ENCODE measurements at places on chromosomes 5 and 9.

- no peak for DNase-seq
These were observed 70.3 kb downstream of the CDH18 start for GRCh38 chr5:19917588-19918122.

DNA sequence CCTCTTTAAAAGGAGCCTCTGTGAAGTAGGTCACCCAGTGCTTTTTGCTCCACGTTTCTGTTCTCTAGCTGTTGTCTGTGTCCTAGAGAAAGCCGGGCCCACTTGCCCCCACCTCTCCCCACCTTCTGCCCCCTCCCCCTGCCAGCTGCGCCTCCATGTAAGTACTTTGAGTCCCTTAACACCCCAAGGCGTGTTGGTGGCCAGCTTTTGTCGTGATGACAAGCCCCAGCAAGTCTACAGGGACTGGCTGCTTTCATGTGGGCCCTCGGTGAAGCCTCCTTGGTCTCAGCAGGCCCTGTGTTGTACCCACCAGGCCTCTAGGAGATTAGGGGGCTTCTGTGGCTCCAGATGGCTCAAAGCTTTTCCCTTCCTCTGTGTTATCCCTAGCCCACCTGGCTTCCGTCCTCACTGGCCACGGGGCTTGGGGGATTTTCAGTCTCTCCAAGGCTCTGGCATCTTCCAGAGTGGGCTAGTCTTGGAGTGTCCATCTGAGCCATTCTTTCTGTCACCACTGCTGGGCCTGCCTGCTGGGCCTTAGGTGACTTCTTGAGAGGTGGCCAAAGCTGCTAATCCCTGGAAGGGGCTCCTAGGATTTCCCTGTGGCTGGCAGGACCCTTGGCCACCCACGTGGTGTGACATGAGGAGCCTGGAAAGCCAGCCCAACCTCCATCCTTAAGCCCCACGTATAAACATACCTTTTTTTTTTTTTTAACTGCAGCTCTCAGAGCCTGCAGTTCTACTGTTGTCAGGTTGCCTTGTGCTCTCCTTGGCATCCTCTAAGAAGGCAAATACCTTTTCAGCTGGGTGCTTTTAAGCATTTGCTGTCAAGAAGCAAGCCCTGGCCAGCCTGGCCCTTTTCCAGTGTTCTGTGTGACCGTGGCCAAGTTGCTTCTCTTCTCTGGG is 1.1 kb upstream of the NDST1 start:
- no peak for DNase-seq

DNA sequence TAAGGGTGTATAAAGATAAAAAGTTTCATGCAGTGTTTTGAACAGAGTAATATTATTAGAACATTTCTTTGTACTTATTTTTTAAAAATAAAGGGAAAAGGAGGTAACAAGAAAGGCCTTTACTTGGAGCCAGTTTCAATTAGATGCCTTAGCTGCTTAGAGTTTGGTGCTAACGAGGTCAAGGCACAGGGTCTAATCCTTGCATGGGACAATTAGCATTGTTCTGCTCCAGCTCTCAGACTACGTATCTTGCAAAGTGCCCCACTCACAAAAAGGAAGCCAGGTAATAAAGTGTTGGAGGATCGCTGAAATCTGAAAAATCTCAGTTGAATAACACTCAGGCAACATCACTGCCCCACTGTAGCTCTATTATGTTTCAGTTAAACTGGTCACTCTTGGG is 2011.3 kb downstream of the EFNA5 start:
- no peak for DNase-seq

GRCh38 chr5:160213537-160213936 is 15.8 kb upstream of the FABP6 start:
- DNase-seq: peak; percentile 12

DNA sequence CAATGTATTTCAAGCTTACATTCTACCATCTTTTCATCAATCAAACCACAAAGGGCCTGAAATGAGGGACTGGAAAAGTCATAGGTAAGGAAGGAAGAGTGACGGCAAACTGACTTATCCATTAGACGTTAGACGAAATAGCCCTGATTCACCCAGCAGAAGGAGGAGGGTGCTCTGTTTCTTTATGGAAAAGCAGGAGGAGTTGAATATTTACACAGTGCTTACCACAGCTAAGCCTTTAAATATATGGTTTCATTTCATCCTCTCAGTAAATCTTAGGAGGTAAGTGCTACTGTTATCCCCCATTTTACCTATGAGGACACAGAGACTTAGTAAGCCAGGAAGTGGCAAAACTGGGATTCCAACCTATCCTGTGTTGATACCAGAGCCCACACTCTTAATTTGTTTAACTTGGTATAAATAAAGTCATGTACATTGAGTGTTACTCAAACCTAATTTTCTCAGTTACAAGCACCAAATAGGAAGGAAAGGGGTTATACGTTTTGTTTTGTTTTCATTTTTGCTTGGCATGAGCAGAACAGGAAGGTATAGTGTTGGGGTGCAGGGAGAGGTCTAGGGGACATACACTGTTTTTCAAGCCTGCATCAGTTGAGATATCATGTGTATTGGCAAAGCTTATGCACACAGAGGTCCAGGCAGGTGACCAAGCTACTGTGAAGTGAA is 98.1 kb upstream of the IFNK start:
- no peak for DNase-seq

- peak; percentile 80 for DNase-seq
These were observed 194.1 kb upstream of the EFNA5 start for GRCh38 chr5:107864793-107865192.

- peak; percentile 51 for DNase-seq
These were observed 357.7 kb downstream of the NPR3 start for GRCh38 chr5:33068786-33069185.

DNA sequence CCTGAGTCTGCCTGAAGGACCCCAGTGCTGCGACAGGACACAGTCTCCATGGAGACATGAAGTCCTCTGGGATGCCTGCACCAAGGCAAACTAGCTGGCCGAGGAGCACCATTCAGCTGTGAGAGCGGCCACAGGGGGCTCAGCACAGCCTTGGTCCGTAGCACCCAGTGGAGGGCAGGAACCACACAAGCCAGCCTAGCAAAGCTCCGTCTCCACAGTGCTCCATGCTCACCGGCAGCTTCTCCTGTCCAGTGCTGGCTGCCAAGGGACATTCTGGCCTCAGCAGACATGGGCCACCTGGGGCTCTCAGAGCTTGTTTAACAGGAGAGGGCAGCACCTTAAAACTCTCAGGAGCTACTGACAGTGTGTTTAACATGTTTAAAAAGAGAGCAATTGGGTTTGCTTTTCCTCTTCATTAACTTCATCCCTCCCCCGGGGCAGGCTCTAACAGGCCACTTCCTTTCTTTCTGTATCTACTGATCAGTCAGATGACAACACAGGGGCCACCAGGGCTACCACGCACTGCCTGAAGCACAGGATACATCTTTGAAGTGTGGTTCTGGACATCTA is 57.0 kb downstream of the SECISBP2 start:
- DNase-seq: no peak

DNA sequence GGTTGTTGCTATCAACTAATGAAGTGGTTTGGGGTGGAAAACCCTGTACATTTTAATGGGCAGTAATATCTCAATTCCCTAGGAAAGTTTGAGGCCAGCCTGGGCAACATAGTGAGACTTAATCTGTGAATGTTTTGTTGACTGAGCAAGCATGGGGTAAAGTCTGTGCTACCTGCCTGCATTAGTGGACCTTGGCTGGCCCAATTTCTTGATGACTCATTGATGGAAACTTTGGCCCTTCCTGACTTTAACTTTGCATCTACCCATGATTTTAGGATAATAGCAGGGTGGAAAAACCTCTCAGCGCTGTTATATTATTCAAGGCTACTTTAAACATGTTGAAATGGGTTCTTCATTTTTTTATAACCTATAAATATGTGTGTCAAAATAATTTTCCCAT is 389.4 kb upstream of the RORB start:
- no peak for DNase-seq

DNA sequence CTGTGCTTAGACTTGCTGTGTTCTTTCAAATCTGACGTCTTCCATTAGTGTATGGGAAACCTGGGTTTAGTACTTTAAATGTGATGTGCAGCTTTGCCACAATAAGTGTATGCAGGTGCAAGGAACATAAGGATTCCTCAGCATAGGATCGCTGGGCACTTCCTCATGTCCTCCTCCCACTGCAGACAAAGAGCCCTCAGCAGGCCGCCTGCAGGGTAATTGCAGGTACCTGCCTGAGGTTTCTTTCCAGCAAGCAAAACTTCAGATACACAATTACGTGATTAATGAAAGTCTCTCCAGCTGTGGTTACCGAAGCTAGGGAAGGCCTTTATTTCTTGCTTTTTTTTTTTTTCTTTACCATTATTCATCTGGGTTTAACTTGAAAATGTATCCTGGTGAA is 233.1 kb downstream of the RFK start:
- peak; percentile 23 for DNase-seq

- no peak for DNase-seq
These were observed 32.8 kb upstream of the ZSWIM6 start for GRCh38 chr5:61299261-61299681.

DNA sequence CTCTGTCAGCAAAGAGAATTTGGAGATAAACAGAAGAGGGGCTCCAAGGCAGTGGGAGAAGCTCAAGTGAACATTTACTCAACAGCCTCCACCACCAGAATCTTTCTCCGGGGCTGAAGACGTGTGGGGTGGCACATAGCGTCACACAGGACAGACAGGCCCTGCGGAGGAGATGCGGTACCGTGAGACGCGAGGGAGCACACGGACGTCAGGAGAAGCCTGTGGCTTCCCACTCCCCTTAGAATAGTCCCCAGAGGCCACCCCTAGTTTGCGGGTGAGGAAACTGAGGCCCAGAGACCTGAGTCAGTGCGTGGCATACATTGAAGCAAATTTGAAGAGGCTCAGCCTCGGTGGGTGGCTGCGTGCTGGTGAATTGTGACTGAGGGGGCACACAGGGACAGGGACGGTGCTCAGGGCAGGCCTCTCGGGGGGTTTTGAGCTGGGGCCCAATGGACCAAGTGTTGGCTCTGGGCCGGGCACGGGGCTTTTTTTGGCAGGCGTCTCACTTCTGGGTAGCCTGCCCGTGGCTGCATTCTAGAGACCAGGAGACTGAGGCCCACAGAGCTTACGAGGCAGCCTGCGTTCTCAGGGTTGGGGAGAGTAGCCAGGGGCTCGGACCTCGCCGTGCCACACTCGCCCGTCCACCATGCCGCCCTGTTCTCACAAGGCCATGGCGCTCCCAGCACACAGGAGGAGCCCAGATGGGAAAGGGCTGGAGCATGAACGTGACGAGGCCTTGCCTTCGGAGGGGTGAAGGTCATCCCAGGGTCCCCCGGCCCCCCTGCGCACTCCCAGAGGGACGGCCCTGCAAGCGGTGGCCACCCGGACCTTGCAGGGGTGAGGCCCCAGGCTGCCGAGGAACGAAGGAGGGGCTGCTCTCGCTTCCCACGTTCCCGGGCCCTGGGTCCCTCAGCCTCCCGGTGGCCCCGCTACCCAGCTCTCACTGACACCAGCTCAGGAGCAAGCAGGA is 220.6 kb downstream of the C9orf50 start:
- DNase-seq: no peak

- no peak for DNase-seq
These were observed 38.6 kb downstream of the YTHDC2 start for GRCh38 chr5:113552137-113552536.

DNA sequence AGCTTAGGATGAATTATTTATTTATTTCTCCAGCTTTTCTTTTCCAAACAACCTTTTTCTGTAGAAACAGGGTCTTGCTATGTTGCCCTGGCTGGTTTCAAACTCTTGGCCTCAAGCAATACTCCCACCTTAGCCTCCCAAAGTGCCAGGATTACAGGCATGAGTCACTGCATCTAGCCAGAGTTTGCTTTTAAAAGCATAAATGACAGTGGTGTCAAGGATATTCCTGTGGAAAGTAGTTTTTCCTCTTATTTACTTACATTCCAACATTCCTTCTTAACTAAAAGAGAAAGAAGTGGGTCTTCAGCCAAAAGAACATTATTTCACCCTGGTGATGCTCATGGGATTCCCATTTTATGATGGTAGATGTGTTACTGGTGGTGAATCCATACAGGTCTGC is 62.4 kb downstream of the GRIA1 start:
- DNase-seq: peak; percentile 36

GRCh38 chr9:13508681-13509080 is 229.2 kb upstream of the MPDZ start:
- DNase-seq: no peak

DNA sequence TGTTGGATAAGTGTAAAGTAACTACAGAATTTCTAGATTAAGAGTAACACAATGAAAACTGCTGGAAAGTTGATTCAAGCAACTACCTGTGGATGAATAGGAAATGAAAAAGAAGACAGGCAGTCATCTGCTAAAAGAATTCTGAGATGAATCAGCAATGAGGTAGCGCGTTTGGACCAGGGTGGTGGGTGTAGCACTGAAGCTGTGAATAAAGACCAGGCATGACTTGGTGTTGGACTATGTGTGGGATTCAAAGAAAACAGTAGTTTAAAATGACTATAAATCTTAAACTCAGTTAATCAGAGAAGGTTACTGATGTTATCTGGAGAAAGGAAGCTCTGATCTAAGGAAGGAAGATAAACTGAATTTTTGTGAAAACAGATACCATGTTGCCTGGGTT is 159.8 kb downstream of the FBN2 start:
- peak; percentile 72 for DNase-seq

- peak; percentile 59 for DNase-seq
These were observed 56.1 kb downstream of the MTREX start for GRCh38 chr5:55363856-55364255.

Data from astrocyte (in vitro differentiated cells and primary cell).